ENCODE measurements at places on chromosomes 5 and 9.

GRCh38 chr5:91397791-91398190, 14.7 kb upstream of the ARRDC3 start:
- DNase-seq: no peak

- no peak for DNase-seq
Observed at GRCh38 chr5:135632798-135633197, 54.0 kb upstream of the CXCL14 start.

DNA sequence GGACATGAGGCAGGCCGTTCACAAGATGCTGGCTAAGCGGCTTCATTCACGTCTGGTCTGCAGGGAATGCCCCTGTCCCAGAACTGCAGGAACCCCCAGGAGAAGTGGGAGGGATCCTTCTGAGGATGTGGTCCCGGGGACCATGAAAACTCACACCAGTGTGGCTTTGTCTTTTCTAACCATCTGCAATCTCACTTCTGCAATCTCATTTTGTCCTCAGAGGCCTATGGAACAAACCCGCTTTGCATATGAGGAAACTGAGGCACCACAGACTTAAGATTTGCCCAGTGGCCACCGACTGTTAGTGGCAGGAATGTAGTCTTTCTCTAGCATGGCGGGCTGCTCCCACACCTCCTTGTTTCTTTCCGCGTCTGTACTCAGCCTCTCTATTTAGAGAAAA, 6.9 kb downstream of the CXCL14 start:
- no peak for DNase-seq

DNA sequence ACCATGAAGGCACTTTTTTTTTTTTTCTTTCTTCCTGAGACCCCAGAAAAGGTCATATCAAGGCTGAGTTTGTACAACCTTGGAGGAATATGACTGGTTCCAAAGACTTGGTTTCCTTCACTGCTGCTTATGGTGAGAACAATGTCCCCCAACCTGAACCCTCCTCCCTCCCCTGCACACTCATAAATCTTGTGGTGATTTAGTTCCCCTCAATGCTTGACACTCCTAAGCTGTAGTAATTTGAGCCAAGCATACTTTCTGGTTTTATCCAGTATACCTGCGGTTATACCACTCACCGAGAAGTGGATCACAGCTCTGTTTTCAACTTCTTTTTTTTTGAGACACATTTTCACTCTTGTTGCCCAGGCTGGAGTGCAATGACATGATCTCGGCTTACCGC, 149.9 kb upstream of the KLF4 start:
- no peak for DNase-seq

GRCh38 chr9:18427691-18428090, 46.3 kb upstream of the ADAMTSL1 start:
- no peak for DNase-seq

- DNase-seq: no peak
Observed at GRCh38 chr5:124677374-124678351, 68.8 kb downstream of the ZNF608 start.

GRCh38 chr9:128144239-128145181, 4.7 kb upstream of the LCN2 start:
- no peak for DNase-seq

GRCh38 chr5:44089424-44090144, 299.6 kb downstream of the FGF10 start:
- no peak for DNase-seq

DNA sequence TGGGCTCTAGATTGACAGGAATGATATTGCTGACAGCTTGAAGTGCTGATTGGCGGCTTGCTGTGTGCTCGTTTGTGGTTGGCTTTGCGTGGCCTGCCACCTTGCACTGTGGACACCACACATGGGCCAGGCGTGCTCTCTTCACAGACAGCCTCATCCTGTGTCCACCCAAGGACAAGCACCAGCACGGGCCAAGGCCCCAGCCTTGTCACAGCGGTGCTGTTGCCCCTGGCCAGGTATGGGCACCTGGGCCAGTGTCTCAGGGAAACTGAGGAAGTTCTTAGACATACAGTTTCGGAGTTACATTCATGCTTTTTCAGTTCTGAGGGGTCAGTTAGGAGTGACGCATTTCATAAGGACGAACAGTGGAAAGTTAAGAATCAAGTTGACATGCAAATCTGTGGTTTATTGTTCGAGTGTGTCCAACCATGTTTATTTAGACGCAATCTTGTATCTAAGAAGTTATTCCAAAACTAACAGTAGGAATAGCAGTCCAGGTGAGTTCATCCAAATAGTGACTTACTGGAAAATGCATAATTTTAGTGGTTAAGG, 125.9 kb downstream of the EHMT1 start:
- DNase-seq: no peak

DNA sequence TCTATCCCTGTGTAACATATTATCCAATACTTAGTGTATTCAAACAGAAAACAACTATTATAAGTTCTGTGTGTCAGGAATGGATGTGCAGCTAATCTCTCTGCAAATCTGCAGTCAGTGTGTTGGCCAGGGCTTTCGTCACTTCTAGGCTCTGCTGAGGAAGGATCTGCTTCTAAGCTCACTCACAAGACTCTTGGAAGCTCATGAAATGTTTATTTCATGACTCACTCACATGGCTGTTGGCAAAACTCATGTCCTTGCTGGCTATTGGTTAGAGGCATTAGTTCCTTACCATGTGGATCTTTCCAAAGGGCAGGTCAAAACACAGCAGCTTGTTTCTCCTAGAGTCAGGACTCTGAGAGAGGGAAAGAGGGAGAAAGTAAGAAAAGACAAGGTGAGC, 367.4 kb upstream of the SMARCA2 start:
- DNase-seq: peak; percentile 30

GRCh38 chr5:159817262-159818029, 98.8 kb upstream of the ADRA1B start:
- peak; percentile 88 for DNase-seq

DNA sequence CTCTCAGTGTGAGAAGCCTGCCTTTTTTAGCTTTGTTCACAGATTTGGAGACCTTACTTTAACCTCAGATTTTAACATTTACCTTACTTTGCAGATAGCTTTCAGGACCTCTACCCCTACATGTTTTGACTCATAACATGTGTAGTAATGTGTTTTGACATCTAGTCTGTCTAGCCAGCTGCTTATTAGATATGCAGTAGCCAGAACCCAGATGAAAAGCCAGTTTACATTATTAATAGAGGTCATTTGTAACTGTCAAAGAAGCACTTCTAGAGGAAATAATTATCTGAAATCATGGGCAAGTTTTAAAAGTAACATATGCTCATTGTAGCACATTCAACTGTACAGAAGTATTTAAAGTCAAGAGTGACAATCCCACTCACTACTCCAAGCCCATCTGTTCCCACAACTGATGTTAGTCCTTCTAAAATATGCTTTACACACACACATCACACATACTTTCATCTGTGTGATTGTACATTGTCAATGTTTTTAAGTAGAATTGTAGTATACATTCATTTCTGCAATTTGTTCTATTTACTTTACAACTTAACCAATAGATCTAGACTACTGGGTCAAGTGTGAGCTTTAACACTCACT, 71.8 kb upstream of the NIPAL4 start:
- no peak for DNase-seq

- no peak for DNase-seq
Observed at GRCh38 chr9:15077946-15078729, 167.9 kb upstream of the FREM1 start.

- DNase-seq: no peak
Observed at GRCh38 chr5:177997319-177997670, 1.3 kb upstream of the PROP1 start.

GRCh38 chr5:78903861-78904260, 81.2 kb downstream of the ARSB start:
- no peak for DNase-seq
